ENCODE measurements at places on chromosomes 5 and 9.

DNA sequence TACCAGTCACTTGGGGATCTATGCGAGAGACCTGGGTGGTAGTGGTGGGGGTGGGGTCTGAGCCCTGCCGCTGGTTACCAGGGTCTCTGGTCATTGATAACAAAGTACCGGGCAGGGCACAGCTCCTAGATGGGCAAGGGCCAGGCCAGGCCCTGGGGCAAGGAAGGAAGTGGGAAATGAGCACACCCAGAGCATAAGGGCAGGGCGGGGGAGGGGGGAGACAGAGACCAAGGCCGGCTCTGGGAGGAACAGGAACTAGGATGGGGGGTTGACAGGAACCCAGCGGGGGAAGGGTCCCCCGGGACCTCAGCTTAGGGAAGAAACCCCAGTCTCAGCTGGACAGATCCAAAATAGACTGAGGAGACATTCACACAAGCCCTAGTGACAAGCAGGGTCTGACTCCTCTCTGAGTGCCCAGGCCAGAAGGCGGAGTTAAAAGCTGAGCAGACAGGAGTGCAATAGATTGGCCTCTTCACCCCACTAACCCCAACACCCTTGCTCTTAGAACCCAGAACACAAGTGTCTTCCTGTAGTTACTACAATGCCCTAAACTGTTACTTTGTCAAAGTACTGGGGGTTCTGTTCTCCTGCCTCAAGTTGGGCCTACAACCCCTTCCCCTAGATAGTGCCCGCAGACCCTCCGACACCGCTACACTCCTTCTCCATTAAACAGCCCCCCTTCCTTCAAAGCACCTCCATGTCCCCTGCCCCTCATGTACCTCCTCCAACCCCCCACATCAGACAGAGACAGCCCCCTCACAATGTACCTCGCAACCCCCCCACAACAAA lies 628 bp downstream of the ATOSB start:
- peak; percentile 90 for DNase-seq

- no peak for DNase-seq
Observed at GRCh38 chr5:141573489-141574121, 45.2 kb downstream of the DIAPH1 start.

DNA sequence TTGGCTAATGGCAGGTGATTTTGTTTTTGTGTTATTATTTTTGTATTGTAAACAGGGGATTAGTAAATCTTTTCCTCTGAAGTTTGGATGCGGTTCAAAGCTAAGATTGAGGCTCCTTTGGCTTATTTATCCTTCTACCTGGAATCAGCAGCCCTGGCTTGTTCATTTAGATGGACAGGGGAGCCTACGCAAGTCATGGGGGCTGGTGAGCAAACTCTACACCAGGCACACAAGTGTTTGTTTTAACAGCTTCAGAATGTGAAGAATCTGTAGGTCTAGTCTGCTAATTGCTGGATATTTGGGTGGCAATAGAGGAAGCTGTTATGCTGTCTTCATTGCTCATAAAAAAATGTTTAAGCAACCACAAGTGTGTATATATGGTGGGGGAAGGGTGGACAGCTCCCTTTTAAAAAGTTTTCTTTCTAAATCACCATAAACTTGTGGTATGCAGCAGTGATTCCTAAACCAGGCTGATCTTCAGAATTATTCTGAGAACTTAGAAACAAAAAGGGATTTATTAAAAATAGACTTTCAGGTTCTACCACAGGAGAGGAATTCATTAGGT lies 20.7 kb downstream of the ZNF462 start:
- DNase-seq = peak; percentile 54

DNA sequence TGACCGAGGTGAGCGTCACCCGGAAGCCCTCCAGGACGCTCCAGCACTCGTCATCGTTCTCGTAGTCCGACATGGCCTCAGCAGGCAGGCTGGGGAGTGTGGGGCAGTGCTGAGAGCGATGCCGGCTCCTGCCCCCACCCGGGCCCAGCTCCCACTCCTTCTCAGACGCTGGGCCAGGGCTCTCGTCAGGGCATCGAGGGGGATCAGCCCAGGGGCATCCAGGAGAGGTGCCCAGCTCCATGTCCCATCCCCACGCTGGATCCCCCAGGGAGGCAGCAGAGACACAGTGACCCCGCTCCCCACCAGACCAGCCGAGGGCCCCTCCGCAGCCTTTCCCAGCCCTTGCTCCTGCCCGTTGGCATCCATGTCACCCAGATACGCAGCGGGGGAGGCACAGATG lies 1.5 kb downstream of the CARD9 start:
- no peak for DNase-seq

DNA sequence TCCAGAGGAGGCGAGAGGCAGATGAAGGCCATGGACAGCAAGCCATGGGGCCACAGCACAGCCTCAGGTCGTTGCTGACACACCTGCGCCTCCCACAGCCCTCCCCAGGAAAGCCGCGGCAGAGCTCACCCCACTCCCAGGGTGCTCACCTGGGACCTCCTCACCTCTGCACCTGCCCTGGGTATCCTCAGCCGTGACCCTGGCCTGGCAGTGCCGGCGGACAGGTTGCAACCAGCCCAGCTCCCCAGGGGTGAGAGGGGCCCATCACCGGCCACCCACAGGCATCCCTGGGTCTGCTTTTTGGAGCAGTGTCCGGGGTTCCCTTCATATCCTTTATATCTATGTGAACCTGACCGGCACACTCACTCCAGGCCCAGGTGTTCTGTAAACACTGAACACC lies 30.4 kb upstream of the FCN1 start:
- no peak for DNase-seq

Measured in suppressor macrophage (primary cell).